Activated T-helper 1 cell treated with anti-CD3 and anti-CD28 coated beads, Interleukin-2, amount 50 U/mL, for 16 hours (primary cell): ENCODE measurements at places on chromosomes 12 and 14.

DNA sequence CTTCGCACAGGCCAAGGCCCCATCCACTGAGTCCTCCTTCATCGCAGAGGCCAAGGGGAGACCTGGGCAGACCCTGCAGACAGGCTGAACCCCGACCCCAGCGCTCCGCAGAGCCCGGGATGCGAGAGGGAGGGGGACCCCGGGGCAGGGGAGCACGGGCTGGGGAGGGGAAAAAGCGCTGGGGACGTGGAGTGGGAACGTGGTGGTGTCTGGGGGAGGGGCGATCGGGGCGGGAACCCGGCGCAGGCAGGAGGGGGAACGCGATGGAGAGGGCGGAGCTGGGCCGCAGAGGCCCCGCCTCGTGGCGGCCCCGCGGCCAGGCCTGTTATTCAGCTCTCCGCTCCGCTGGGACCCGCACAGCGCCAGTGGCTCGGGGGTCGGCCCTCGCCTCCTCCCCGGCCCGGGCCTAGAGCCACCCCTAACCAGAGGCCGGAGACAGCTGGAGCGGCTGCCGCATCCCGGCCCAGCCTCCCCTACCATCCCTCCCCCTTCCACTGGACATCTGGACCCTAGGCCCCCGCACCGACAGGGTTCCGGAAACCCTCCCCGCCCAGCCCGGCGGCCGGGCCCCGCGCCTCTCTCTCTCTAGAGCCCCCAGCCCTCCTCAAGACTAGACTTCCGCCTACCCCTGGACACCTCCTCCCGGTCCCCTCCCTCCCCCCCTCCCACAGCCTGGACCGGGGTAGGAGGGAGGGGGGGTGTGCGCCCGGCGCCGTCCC lies at the start of gene ARHGEF25:
TSS of gene ARHGEF25 (plus strand) at position 328 of the 719 bp plus-strand sequence. CDS start 460 bp downstream, outside the sequence.
- DNase-seq = no peak

- DNase-seq = peak; percentile 44
Measured at GRCh38 chr12:121590476-121591143, 9.8 kb upstream of the KDM2B start.

DNA sequence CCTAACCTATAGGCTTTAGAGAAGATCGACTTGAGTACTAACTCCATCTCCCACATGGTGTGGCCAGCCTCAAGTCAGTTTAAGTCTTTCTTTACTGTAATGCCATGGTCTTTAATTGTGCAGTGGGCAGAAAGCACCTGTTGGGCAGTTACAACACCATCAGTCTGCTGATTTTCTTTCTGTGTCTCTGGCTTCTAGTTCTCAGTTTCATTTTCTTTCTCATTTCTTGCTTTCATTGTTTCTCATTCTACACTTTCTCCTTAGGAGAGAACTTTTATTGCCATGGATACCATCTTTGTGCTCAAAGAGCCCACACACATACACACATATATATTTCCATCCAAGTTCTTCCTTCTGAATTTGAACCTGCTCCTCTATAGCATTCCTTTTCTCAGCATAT lies 96.1 kb upstream of the SLC16A7 start:
- no peak for DNase-seq

GRCh38 chr12:64187370-64187769 lies 34.7 kb downstream of the KICS2 start:
- no peak for DNase-seq

DNA sequence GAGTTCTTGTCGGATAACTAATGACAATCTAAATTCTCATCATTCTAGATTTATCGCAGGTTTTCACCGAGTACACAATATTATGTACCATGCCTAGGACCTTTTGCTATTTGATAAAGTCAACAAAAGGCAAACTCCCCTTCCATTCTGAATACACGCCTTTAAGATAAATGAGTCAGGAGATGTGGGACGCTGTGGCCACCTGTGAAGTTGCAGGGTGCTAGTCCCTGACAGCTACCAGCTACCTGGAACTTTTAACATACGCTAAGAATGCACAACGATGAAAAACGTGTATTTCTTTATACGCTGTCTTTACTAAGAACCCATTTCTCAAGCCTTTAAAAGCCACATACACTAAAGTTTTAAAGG lies 678 bp downstream of the MDM1 start:
- no peak for DNase-seq

DNA sequence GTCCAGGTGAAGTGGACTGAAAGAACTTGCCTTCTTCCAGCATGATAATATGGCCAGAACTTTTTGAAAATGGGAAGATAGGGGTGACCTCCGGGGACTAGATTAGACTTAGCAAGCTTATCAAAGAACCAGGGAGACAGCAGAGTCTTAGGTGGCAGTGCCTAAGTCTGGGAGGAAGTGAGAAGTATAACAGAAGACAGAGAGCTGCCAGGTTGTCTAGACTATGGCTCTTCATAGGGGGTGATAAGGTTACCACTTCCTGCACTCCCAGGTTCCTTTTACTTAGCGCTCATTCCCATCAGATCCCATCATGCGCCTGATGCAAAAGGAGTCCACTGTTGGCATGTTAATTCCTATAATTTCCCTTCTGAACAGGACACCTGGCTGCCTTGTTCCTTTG lies 69.9 kb downstream of the PLXNC1 start:
- no peak for DNase-seq

DNA sequence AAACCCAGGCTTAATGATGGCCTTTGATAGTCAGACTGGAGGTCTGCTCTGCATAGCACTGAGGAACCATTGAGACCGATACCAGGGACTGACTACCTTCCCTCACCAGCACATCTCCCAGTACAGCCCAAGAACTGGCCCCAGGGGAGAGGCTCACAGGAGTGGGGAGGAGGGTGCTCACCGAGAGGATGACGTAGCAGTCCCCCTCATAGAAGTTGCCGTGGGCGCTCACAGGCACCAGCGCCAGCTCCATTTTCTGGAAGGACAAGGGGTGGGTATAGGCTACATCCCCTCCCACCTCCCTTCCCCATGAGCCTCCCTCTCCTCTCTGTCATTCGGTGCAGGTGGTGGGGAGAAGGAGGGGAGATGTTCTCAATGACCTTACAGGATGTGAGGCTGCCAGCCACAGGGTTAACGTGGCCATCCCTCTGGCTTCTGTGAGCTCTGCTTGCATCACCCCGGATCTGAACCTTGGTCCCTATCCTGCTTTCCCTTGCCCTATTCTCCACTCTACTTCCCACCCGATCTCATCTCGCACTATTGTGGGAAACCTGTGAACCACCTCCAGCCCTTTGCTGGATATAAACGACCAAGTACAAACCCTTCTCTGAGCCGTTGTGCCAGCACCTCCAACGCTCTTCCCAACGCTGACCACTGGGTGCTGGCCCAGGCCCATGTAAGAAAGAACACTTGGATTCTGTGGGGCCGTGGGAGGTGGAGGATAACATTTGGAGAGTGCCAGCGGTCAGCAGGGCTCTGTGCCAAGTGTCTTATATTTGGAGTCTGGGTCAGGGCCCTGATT lies 4.4 kb downstream of the AVIL start:
- DNase-seq = no peak

DNA sequence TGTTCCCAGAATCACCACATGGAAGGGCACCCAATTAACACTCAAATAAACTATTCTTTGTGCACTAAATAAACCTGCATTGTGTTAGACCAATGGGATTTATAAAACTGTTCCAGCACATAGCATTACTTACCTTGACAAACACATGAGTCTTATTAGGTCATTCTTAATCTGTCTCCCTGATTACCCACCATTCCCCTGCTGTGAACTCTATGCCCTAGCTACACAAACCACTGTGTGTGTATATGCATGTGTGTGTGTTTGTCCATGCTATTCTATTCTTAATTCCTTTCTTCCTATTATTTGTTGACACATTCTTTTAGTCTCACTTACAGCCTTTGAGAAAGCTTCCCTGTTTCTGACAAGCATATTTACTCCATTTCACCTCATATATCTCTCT lies 303.6 kb upstream of the GARIN6 start:
- no peak for DNase-seq

- no peak for DNase-seq
Measured at GRCh38 chr12:75698052-75698451, 186.6 kb upstream of the KRR1 start.

DNA sequence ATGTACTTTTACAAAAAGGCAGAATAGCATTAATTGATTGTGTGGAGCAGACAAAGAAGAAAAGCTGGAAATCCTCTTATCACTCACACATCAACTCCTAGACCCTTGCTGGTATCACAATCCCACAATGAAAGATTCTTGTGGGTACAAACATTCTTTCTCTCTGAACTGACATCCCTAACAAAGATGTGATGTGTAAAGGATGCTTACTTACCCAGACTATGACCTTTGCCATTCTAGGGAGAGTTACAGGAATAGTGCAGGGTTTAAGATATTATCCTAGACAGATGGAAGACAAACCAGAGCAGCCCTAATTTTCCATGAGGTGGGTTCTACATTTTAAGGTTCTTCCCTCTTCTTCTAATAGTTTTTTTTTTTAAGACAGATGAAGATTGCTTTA lies 60.4 kb upstream of the SLC6A15 start:
- DNase-seq = no peak

DNA sequence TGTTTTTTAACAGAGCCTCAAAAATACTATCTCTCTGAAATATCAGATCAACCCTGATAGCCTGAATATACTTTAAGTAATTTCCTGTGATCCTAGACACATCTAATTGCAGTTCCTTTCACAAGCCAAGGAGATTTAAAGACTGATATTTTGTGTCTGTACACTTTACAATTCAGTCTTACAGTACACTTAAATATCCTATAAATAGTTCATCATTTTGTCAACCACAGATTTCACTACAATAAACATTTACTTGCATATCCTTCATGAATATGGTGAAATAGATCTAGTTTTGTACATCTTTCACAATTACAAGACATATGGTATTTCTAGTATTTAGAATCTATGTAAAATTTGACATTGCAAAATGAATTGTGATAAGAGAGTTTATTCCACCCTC lies 161.0 kb downstream of the PAX9 start:
- DNase-seq = no peak

- DNase-seq = no peak
Measured at GRCh38 chr14:34983148-34983760, 462 bp downstream of the SRP54 start.

DNA sequence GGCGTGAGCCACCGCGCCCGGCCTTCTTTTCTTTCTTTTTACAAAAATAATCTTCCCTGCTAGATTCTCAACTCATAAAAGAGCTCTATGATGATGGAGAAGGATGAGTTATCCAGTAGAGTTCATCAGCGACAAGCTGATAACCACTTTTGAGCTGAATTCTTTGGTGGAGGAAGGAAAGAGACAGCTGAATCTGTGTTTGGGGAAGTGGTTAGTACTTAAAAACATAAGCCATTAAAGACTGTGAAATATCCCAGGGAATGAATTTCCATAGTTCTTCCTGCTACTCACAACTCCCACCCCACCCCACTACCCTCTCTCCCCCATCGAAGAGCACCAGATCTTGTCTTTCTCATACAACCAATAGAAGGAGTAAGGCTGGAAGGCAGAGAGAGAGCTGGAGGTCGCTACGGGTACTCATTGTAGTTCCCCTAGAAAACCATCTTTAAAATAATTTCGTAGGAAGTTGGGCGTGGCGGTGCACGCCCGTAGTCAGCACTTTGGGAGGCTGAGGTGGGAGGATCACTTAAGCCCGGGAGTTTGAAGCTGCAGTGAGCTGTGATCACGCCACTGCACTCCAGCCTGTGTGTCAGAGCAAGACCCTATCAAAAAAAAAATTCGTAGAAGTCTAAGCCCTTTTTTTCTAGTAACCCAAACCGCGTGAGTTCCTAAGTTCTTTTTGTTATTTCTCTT lies 647 bp upstream of the ESPL1 start:
- no peak for DNase-seq

GRCh38 chr14:55303691-55304145 lies 32.5 kb downstream of the FBXO34 start:
- DNase-seq = no peak

- DNase-seq = no peak
Measured at GRCh38 chr14:65613131-65613650, 200.7 kb downstream of the FUT8 start.

GRCh38 chr14:19947413-19948090 lies 16.8 kb downstream of the OR4K1 start:
- no peak for DNase-seq

DNA sequence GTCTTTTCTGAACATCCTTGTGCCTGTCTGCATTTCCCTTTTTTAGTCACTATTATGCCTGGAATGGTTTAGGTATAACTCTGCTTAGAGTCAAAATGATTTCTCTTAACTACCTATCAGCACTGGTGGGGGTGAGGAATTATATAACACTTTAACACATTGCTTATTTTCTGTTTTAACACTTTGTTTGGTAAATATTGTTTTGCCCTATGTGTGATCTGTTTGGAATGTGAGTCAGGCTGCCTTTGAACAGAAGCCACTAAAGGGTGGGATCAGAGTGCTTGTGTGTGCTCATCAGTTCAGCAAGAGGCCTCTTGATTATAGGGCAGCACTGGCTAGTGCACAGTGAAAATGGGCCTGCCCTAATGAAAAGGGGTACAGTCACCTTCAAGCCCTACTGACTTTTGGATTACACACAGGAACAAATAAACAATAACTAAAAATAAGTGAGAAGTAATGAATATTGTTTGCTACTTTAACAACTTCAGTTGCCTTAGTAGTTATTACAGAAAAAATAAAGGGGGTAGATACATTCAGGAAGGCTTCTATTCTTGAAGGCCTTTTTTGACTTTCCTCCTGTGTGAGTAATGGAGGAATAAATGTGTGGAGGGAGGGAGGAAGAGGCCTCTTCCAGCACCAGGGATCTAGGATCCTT lies 23.2 kb downstream of the NGDN start:
- DNase-seq = no peak

GRCh38 chr14:101727611-101728366 lies 33.7 kb upstream of the PPP2R5C start:
- DNase-seq = no peak

DNA sequence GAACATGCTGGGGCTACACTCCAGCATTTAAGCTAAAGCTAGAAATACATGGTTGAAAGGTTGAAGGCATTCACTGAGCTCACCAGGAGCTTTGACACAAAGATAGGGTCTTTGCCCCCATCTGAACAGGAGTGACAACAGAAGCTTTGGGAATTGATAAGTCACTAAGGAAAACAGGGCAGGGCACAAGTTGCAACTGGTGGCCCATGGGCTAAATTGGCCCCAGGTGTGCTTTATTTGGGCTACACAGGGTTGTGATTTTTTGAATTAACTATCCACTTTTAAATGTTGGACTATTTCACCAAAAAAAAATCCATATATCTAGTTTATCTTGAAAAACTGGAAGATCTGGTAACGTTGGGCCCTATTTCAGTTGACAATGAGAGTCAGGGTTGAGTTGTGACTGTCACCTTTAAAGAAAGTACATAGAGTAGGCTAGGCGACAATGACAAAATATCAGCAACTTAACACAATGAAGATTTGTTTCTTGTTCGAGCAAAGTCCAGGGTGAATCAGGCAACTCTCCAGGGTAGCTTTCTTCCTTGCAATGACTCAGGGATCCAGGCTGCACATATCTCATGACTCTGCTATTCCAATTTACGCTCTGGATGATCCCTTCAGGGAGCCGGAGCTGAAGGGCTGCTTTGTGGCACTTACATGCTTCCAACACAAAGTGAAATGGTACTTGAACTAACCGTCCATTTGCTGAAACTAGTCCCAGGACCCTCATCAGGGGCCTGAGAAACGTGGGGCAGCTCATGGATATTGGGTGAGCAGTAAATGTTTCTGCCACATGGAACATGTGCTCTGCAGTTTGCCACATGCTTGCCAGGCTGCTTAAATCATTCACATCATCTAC lies 13.3 kb upstream of the EIF4B start:
- no peak for DNase-seq
